ENCODE measurements at places on chromosomes 2 and 18.

DNA sequence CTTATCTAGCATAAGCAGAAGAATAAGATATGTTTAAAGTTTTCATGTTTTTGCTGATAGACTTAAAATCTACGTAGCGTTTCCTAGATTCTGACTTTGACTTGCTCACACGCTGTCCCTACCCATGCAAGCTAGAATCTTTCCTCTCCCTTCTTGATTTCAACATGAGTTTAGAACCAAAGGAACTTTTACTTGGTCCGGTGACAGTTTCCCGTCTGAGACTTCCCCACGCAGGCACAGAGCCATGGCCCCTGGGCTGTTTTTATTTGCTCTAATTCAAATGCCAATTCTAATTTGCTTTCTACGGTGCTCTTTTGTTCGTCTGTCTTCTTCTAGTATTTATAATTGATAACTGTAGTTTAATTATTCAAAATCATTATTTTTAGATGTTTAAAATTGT lies 467.7 kb downstream of the PARD3B start:
- no peak for DNase-seq

DNA sequence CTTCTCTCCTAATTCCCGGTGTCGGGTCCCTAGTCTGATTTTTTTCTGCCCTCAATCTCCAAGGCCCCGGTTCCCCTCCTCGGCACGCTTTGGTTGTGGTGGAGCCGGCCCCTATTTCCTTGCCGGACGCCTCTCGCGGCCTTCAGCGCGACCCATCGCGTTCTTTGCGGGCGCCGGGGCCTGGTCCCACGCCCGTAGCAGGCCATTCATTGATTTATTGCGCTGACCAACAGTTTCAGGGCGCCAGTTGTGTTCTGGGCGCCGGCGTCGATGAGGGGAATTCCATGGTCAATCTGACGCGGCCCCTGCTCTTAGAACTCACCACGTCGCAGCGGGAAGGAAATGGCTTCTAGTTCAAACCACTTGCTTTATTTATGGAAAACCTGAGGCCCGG lies 396 bp downstream of the CNOT9 start:
- peak; percentile 73 for DNase-seq

- DNase-seq = peak; percentile 16
Measured at GRCh38 chr2:38685116-38685735, 19.3 kb downstream of the GALM start.

- peak; percentile 46 for DNase-seq
Measured at GRCh38 chr2:216804357-216805350, 55.2 kb downstream of the TNP1 start.

Measured in fibroblast of lung (primary cell).